H1 (cell line): ENCODE measurements at places on chromosomes 3 and 15. TPM values are rescaled to one million over a fixed set of nuclear protein-coding genes. Genes with fewer than 3 reads are reported as not detected.

- DNase-seq = no peak
- H3K27me3 ChIP-seq = peaks cover 62% of the 10 kb centered on the region
- H3K36me3 ChIP-seq = no peaks in the 10 kb centered on the region
Measured at GRCh38 chr3:169666376-169667165, 3.1 kb upstream of the MECOM start.

GRCh38 chr15:25860885-25861866 is 2.0 kb downstream of the ATP10A start:
- H3K4me1 ChIP-seq = peaks cover 10% of the 10 kb centered on the region
- no peak overlapping the region for H3K27ac ChIP-seq
- peaks cover 7% of the 10 kb centered on the region for H3K27me3 ChIP-seq
- no peaks in the 10 kb centered on the region for H3K36me3 ChIP-seq
- H3K4me3 ChIP-seq = 0 out of 2 replicates have a peak overlapping the region, but pooled peaks have one; percentile 70
- no peak for DNase-seq

- no peak overlapping the region for H3K27ac ChIP-seq
- H3K36me3 ChIP-seq = no peaks in the 10 kb centered on the region
- H3K27me3 ChIP-seq = no peaks in the 10 kb centered on the region
- no peaks in the 10 kb centered on the region for H3K4me1 ChIP-seq
- DNase-seq = no peak
Measured at GRCh38 chr15:62672268-62672667, 370.3 kb upstream of the TPM1 start.

GRCh38 chr15:23424111-23424904 is 22.7 kb downstream of the GOLGA6L2 start:
- no peaks in the 10 kb centered on the region for H3K36me3 ChIP-seq
- no peak overlapping the region for H3K27ac ChIP-seq
- no peaks in the 10 kb centered on the region for H3K4me1 ChIP-seq
- H3K27me3 ChIP-seq = no peaks in the 10 kb centered on the region
- no peak overlapping the region for H3K4me3 ChIP-seq
- DNase-seq = no peak

The SCN11A gene
- 0.10 and 0.11 TPM in 2 replicates for total RNA-seq

DNA sequence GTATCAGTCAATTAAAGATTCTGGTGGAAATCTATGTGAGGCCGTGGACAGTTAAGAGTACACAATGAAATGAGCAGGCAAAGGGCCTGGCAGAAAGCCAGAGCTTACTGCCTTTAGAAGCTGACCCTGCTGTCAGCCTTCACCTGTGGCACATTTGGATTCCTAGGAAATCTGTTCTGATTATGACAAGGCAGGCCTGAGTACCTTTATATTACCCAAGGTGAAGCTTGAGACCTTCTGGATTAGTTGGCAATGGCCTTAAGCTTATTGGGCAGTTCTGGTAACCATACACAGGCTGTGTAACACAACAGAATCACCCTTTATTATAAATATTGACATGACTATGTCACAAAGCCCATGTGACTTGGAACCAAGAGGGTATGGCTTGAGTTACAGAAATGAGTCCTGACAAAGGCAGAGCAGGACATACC is 43.2 kb downstream of the NBEAL2 start:
- 0 out of 2 replicates have a peak, but pooled peaks cover 2% of the 10 kb centered on the region for H3K36me3 ChIP-seq
- H3K4me3 ChIP-seq = no peak overlapping the region
- no peak for DNase-seq
- peaks cover 2% of the 10 kb centered on the region; the same call in 1 of the 2 replicates for H3K4me1 ChIP-seq

- H3K27ac ChIP-seq = no peak overlapping the region
- no peak for DNase-seq
- no peak overlapping the region for H3K4me3 ChIP-seq
- H3K27me3 ChIP-seq = no peaks in the 10 kb centered on the region
- H3K36me3 ChIP-seq = no peaks in the 10 kb centered on the region
- no peaks in the 10 kb centered on the region for H3K4me1 ChIP-seq
Measured at GRCh38 chr3:150149651-150150051, 179.0 kb upstream of the PFN2 start.

- H3K36me3 ChIP-seq = no peaks in the 10 kb centered on the region
- DNase-seq = no peak
- no peaks in the 10 kb centered on the region for H3K4me1 ChIP-seq
- no peak overlapping the region for H3K27ac ChIP-seq
- no peaks in the 10 kb centered on the region for H3K27me3 ChIP-seq
Measured at GRCh38 chr3:177836671-177837070, 639.4 kb upstream of the TBL1XR1 start.

The EFCC1 gene
- total RNA-seq = 0.37 and 0.44 TPM in 2 replicates
